ENCODE measurements at places on chromosomes 1 and 21. TPM values are rescaled to one million over a fixed set of nuclear protein-coding genes. Genes with fewer than 3 reads are reported as not detected.

The BARHL2 gene
- not detected for total RNA-seq

The MPZ gene
- total RNA-seq, result 1.8 TPM

The STUM gene
- total RNA-seq, result under 0.01 TPM

The CPLANE2 gene
- total RNA-seq, result 7.8 TPM

The LYPLAL1 gene
- 60.9 TPM for total RNA-seq

The RCSD1 gene
- total RNA-seq, result 0.26 TPM

The LCE2D gene
- total RNA-seq, result not detected

The PGLYRP3 gene
- not detected for total RNA-seq

The SYCP1 gene
- not detected for total RNA-seq

The CD1B gene
- not detected for total RNA-seq

The OR2T2 gene
- not detected for total RNA-seq

The MYCL gene
- total RNA-seq, result 0.22 TPM

The OR10Z1 gene
- total RNA-seq, result not detected

The SPATC1L gene
- total RNA-seq, result 4.7 TPM

The KCNJ6 gene
- 0.78 TPM for total RNA-seq

The OR2T33 gene
- not detected for total RNA-seq

The IFT25 gene
- 33.3 TPM for total RNA-seq

The OR2C3 gene
- total RNA-seq, result under 0.01 TPM

The GREM2 gene
- total RNA-seq, result 5.1 TPM

The GJA8 gene
- not detected for total RNA-seq

The MNDA gene
- not detected for total RNA-seq

The TMEM54 gene
- total RNA-seq, result 35.7 TPM

The HMGCS2 gene
- not detected for total RNA-seq

The TCP10L gene
- total RNA-seq, result 0.39 TPM

Measured in articular chondrocyte of knee joint (primary cell).